ENCODE measurements at places on chromosomes 6 and 20. TPM values are rescaled to one million over a fixed set of nuclear protein-coding genes. Genes with fewer than 3 reads are reported as not detected.

- H3K27me3 ChIP-seq, result peaks cover 11% of the 10 kb centered on the region
- H3K27ac ChIP-seq, result no peak overlapping the region
- no peaks in the 10 kb centered on the region for H3K4me1 ChIP-seq
Measured at GRCh38 chr20:38272398-38272797, 11.9 kb upstream of the KIAA1755 start.

Gene DLK2
- not detected for total RNA-seq

- H3K4me3 ChIP-seq, result peak overlapping the region; percentile 55
- H3K36me3 ChIP-seq, result no peaks in the 10 kb centered on the region
- H3K27ac ChIP-seq, result peak overlapping the region; percentile 86
- no peaks in the 10 kb centered on the region for H3K27me3 ChIP-seq
- H3K4me1 ChIP-seq, result peaks cover 77% of the 10 kb centered on the region
Measured at GRCh38 chr6:111663692-111664564, 58.2 kb upstream of the TRAF3IP2 start.

Gene PTK6
- total RNA-seq, result not detected

DNA sequence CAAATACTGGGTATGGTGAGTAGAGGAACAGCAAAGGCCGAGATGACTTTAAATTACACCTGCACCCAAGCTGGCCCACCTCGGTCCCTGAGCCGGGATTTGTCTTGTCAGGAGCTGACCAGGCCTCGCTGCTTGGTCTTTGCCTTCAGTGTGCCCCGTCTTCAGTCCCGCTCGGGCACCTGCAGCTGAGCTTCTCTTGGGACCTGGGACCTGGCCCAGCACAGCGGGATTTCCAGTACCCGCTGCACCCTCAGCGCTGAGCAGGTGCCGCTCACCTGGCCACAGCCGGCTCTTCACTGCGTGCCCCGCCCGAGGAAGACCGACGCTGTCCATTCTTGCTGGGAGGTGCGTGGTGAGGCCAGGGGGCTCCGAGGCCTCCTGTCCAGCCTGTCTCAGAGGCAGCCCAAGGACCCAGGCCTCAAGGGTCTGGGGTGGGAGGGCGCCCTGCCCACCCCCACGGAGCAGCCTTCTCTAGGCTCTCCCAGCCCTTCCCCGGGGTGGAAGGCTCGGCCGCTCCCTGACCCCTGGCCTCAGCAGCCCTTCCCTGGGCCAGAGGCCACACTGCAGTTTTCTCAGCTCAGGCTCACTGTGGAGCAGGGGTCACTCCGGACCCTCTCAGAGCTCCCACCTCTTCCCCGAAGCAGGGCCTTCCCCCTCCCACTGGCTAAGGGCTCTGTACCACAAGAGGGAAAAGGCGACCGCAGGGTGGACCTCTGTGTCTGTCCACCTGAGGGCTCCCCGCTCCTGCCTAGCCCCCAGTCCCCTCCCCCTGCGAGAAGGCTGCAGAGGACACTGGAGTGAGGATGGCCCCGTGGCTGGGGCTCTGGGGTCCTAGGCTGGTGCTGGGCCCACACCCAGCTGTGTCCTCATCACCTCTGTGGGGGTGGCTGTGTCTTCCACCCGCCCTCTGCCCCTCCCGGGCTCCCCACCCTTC, 119.3 kb downstream of the RNASET2 start:
- no peaks in the 10 kb centered on the region for H3K27me3 ChIP-seq
- H3K4me1 ChIP-seq, result no peaks in the 10 kb centered on the region
- no peak overlapping the region for H3K27ac ChIP-seq
- no peak for DNase-seq
- H3K36me3 ChIP-seq, result no peaks in the 10 kb centered on the region

Gene TMX4
- 43.3 TPM for total RNA-seq

Gene TFAP2D
- total RNA-seq, result not detected

Gene KCNG1
- not detected for total RNA-seq

Gene RNF39
- total RNA-seq, result not detected

- H3K27ac ChIP-seq, result no peak overlapping the region
- no peaks in the 10 kb centered on the region for H3K27me3 ChIP-seq
- no peak overlapping the region for H3K4me3 ChIP-seq
- H3K36me3 ChIP-seq, result no peaks in the 10 kb centered on the region
- no peaks in the 10 kb centered on the region for H3K4me1 ChIP-seq
Measured at GRCh38 chr20:62296724-62297448, 5.9 kb upstream of the ADRM1 start.

GRCh38 chr6:5116243-5116991, 31.3 kb downstream of the PPP1R3G start:
- no peaks in the 10 kb centered on the region for H3K27me3 ChIP-seq
- no peak overlapping the region for H3K4me3 ChIP-seq
- H3K27ac ChIP-seq, result no peak overlapping the region
- no peak for DNase-seq
- no peaks in the 10 kb centered on the region for H3K36me3 ChIP-seq

Gene SSTR4
- not detected for total RNA-seq

Gene KIFC1
- not detected for total RNA-seq

GRCh38 chr6:161370880-161371279, 97.0 kb upstream of the AGPAT4 start:
- no peaks in the 10 kb centered on the region for H3K27me3 ChIP-seq
- peaks cover 6% of the 10 kb centered on the region for H3K4me1 ChIP-seq
- no peak overlapping the region for H3K4me3 ChIP-seq

Gene CPNE5
- 0.41 TPM for total RNA-seq

GRCh38 chr6:15827496-15828255, 164.8 kb upstream of the DTNBP1 start:
- no peak overlapping the region for H3K4me3 ChIP-seq
- no peak overlapping the region for H3K27ac ChIP-seq
- H3K36me3 ChIP-seq, result no peaks in the 10 kb centered on the region
- H3K4me1 ChIP-seq, result no peaks in the 10 kb centered on the region
- no peak for DNase-seq

DNA sequence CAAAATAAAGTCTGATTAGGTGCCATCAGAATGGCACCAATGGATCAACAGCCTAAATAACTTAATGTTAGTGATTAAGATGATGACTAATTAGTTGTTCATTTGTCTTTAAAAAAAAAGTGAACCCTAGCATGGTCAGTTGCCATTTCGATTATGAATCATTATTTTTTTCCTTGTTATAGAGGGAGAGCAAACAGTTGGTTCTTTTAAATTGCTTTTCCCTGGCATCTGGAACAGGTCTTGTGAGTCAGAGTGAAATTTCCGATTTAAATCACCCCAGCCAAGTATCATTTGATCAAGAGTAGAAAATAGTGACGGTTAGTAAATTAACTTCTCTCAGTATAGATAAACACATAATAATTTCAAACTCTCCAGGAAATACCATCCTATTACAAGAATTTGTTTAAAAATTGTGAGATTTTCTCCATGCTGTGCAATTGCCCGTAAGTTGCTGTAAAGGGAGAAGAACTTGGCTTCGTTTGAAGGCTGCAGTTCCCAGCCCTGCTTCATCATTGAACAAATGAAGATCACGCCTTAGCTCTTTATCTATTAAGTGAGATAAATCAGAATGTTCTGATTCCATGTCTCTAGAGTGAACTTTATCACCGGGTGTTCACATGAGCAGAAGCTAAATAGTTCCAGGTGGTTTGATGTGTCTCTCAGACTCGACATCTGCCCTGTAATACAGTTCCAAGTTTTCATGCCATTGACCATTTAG, 741.3 kb downstream of the DOK5 start:
- H3K4me3 ChIP-seq, result no peak overlapping the region
- H3K27ac ChIP-seq, result no peak overlapping the region
- no peak for DNase-seq

Gene OSBPL2
- total RNA-seq, result 19.8 TPM

GRCh38 chr20:24777746-24778145, 171.3 kb upstream of the CST7 start:
- no peaks in the 10 kb centered on the region for H3K4me1 ChIP-seq
- no peaks in the 10 kb centered on the region for H3K27me3 ChIP-seq
- H3K36me3 ChIP-seq, result no peaks in the 10 kb centered on the region
- no peak overlapping the region for H3K4me3 ChIP-seq
- no peak for DNase-seq
- H3K27ac ChIP-seq, result no peak overlapping the region

DNA sequence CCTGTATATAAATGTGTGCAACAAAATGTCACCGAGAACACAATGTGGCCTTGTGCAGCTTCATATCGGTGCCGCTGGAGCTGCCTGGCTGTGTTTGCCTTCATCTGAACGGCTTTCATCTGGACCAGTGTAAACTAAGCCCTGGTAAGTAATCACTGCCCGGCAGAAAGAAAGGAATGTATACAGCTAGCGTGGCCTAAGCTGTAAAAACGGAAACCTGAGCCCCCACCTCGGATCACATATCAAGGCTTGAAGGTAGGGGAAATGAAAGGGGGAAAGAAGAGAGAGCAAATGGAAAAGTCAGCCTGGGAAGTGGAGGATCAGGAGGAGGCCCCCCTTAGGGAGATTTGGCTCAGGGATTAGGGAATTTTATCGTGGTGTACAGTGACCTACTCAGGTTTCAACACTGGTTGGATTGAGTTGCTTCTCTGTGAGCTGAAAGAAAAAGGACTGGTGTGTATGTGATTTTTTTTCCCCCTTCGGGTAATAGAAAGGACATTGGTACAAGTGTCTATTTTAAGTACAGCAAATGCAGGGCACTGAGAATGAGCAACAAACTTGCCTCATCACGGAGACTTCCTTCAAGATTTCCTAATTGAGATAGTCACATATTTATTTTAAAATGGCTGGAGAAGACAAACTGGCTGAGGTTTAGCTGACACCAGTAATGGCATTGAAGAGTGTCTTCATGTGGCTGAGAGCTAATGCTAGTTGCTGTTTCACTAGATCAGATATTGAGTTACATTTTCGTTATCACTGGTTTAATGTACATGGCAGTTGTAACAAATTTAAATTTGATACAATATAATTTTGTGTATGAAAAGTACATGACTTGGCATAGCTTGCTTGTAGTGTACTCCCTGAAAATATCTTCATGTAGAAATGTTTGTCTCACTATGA, 3.5 kb downstream of the SOBP start:
- peak overlapping the region; percentile 77 for H3K4me3 ChIP-seq
- H3K27ac ChIP-seq, result peak overlapping the region; percentile 82
- peak; percentile 61 for DNase-seq
- peaks cover 54% of the 10 kb centered on the region for H3K4me1 ChIP-seq
- no peaks in the 10 kb centered on the region for H3K36me3 ChIP-seq

DNA sequence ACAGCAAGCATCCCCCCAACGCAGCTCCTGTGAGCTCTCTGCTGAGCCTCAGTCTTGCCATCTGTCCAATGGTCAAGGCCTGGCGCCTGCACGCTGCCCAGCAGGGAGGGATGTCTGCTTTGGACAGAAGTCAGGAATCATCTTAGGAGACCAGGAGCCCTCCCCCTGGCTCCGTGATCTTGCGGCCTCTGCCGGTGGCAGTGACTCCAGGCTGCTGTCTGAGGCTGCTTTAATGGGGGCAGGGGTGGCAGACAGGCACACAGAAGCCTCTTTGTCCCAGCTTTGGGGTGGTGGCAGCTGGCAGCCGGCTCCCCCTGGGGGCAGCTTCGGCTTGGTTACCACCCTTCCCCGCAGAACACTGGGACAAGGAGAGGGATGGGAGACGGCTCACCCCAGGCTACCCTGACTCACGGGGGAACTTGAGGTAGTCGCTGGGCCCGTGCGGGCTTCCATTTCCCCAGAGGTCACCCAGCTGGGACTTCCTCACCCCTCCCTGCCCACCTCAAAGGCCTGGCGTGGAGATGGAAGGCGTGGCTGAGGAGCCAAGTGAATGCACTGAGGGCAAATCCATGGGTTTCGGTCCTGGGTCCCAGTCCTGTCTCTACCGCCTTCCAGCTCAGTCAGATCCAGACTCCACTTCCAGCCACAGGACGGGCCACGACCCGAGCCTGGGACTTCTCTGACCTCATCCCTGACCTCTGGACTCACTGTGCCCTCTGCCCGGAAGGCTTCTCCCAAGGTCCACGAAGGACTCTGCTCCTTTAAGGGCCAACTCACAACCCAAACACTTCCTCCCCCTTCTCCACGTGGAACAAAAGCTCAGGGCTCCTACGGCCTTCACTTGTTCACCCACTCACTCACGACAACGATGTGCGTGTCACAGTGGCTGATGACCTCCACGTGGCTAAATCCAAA, 14.8 kb downstream of the PEDS1 start:
- peak overlapping the region; percentile 89 for H3K27ac ChIP-seq
- H3K27me3 ChIP-seq, result no peaks in the 10 kb centered on the region
- peaks cover 43% of the 10 kb centered on the region for H3K4me1 ChIP-seq
- peak; percentile 64 for DNase-seq
- H3K36me3 ChIP-seq, result peaks cover 29% of the 10 kb centered on the region
- H3K4me3 ChIP-seq, result no peak overlapping the region

DNA sequence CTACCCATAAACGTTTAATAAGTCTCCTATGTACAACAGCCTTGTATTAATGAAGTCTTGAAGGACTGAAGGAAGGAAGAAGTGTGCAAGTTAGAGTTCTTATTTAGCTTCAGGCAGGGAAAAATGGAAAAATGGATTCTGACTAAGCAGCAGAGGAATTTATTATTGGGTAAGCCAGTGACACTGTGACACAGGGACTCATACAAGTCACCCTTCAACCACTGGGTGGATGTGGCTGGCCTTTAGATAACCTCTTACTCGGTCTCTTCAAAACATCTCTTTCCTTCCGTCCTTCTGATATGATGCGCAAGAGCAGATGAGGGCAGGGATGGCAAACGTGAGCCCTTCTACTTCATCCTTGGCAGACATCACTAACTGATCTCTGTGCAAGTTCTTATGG, 145.6 kb downstream of the DHX35 start:
- H3K36me3 ChIP-seq, result no peaks in the 10 kb centered on the region
- peaks cover 19% of the 10 kb centered on the region for H3K27me3 ChIP-seq
- H3K4me3 ChIP-seq, result no peak overlapping the region
- DNase-seq, result no peak

DNA sequence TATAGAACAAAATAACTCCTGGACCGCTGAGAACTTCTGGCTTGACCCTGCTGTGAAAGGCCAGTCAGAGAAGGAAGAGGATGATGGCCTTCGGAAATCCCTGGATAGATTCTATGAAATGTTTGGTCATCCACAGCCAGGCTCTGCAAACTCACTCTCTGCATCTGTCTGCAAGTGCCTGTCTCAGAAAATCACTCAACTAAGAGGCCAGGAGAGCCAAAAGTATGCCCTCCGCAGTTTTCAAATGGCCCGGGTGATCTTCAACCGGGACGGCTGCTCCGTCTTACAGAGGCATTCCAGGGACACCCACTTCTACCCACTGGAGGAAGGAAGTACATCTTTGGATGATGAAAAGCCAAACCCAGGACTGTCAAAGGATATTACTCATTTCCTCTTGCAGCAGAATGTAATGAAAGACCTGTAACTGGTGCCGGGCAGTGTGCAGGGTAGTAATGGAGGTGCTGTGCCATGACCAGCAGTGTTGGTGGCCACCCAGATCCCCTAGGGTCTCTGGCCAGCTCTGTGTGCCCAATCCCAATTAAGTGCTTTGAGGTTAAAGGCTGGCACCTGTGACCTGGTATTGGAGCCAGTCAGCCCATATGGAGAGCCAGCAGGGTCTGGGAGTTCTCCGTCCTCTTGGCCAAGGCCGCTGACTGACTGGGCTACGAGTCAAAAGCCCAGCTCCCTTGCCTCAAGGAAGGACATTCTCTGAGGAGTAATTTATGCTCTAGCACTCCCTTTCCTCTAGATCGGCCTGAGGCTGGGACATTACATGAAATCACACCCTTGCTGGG, 87.1 kb downstream of the TRMT6 start:
- peak overlapping the region; percentile 79 for H3K27ac ChIP-seq
- H3K27me3 ChIP-seq, result no peaks in the 10 kb centered on the region
- H3K4me3 ChIP-seq, result no peak overlapping the region
- H3K4me1 ChIP-seq, result peaks cover 33% of the 10 kb centered on the region
- H3K36me3 ChIP-seq, result no peaks in the 10 kb centered on the region
- DNase-seq, result peak; percentile 67

- peak within 1 kb of the TSS; percentile 79 for H3K27ac ChIP-seq
- H3K4me1 ChIP-seq, result peaks cover 17% of the 10 kb centered on the region
- no peaks in the 10 kb centered on the region for H3K27me3 ChIP-seq
- no peaks in the 10 kb centered on the region for H3K36me3 ChIP-seq
- peak; percentile 86 for DNase-seq
Measured at GRCh38 chr20:3172933-3173609, at the start of gene LZTS3. Gene LZTS3 (minus strand): TSS chr20:3173549. CDS start chr20:3167163, 6,386 bp downstream.
